ENCODE measurements at places on chromosomes 4 and X.

GRCh38 chr4:108483079-108483478, 137.3 kb upstream of the RPL34 start:
- no peak for DNase-seq

- DNase-seq: no peak
These were observed 614.4 kb upstream of the NR3C2 start for GRCh38 chr4:149056615-149057014.

GRCh38 chrX:2934715-2935710, 5.9 kb upstream of the ARSD start:
- no peak for DNase-seq

- no peak for DNase-seq
These were observed 16.0 kb upstream of the GRPEL1 start for GRCh38 chr4:7083597-7084563.

DNA sequence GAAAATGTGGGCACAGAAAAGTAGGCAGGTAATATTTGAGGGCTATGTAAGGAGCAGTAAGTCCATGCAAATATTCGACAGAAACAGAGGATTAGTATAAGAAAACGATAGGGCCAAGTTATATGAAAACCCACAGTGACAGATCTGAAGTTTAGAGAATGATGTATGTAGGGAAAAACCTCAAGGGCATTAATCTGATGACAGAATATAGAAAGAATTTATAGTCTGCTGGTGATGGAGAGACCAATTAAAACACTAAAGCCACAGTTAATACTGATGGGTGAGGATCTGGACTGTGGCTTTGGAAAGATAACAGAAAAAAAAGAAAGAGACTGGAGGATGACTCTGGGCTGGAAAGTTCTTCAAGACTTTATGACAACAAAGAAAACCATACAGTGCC, 169.7 kb downstream of the PALLD start:
- no peak for DNase-seq

DNA sequence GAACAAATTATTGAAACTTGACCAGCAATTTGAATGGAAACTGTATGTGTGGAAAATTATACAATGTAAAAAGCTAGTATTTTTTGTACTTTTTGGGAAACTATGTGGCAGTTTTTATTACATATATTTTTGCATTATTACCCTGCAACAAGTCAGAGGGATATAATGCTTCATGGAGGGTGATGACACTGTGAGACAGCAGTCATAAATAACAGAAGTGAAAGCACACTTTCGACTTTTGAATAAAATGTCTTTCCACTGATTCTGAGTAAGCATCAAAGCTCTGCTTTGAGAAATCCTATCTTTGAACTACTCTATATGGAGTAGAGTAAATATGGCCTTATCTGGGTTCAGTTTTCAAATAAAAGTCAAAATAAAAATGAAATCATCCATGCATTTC, 122.6 kb upstream of the PABPC4L start:
- no peak for DNase-seq

DNA sequence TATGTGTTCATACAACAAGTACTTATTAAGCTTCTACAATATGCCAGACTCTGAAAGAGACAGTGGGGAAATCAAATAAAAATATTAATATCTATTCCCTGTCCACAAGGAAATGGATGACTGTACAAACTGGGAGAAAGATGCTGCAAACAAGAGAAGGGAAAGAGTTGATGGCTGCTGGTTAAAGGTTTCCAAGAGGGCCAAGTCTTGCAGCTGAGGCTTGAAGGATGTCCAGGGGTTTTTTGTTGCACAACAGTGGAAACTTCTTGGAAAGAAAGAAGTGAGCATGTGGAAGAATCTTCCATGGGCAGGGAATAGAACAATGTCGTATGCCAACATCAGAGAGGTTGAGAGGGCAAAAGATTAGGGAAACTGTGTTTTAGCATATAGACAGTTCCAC, 95.8 kb downstream of the MID1 start:
- DNase-seq: no peak

DNA sequence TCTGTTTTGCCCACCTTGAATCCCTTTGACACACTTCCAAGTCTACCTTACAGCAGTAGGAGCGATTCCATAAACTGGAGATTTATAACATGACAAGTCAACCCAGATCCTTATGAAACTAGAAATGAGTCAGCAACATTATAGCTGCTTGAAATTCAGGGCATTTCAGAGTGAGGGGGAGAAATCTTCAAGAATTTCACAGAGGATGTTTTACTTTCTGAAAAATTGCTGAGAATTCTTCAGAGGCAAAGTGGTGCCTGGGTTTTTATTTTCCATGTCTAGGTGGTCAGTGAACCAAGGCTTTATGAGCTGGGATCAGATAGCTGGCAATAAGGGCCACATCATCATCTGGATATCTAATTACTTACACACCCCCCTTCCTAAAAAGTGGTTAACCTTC, 119.8 kb downstream of the PPARGC1A start:
- DNase-seq: no peak

DNA sequence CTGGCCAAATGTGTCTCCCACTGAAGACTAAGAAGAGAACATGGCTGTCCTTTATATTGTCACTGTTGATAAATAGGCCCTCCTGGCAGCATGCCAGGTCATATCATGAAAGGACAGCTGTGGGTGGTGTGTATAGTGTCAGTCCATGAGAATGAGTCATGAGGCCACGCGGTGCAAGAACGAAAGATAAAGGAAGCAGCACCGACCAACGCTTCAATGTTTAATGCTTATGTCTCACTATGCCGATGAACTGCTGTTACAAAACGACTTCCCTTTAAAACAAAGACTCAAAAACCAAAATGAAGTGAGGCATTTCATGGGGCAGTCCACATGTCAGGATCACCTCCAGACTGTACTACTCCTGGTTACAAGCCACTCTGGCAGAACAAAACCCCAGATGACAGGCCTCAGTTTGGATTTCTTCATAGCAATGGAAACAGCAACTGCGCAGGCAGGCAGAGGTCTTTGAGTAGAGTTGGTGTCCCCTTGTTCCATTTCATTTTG, 5.2 kb upstream of the TCEANC start:
- DNase-seq: no peak

GRCh38 chr4:109389369-109390114, 44.1 kb upstream of the SEC24B start:
- no peak for DNase-seq

GRCh38 chr4:162485486-162485885, 321.7 kb upstream of the FSTL5 start:
- no peak for DNase-seq

DNA sequence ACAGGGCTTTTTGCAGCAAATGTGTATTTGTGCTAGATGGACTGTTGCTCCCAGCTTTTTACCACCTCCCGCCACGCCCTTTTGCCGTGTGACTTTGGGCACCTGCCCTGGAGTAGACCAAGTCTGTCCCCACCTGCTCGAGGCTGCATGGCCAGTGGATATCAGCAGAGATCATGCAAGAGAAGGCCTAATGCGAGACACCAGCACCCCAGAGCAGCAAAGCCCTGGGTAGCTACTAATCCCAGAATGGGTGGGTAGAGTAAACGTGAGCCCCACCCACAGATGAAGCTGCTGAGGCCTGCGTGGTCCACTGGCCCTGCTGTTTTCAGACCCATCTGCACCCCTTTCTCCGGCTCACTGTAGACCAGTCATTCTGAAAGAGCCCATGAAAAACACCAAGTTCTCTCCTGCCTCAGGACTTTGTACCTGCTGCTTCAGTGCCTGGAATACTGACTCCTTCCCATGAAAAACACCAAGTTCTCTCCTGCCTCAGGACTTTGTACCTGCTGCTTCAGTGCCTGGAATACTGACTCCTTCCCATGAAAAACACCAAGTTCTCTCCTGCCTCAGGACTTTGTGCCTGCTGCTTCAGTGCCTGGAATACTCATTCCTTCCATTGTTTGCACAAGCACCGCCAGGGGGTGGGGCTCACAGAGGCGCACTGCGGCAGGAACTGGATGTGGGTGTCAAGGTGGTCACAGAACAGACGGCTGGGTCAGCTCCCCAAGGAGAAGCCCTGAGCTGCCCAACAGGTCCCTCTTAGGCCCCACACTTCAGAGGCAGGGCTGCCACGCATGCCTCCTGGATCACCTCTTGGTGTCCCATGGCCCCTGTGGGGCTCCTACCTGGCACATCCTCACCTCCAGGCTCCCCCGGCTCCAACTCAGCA, 5.1 kb upstream of the TNIP2 start:
- DNase-seq: no peak

DNA sequence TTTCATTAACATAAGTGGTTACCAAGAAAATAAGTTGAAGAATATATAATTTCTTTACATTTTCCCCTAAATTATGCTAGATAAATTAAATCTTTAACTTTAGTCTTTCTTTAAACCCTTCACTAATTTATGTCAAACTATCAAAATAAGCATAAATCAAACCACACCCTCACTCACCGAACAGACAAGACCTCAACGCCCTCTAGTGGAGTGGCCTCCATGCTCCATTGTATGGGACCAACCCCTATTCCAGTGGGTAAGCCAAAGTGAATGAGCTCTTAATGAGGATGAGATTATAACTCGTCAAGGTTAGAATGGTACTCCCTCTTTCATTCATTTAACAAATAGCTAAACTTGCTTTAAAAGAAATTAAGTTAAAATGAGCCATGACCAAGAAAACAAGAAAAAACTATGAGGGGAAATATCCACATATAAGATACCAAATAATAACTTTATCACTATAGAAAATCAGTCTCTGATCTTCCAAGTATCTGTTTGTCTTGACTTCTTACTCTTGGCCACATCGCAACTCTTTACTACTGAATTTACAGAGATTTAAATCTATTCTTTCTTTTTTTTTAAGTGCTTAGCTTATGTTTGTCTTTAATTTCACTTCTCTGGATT, 15.6 kb upstream of the BBS12 start:
- peak; percentile 11 for DNase-seq

- no peak for DNase-seq
These were observed 6.4 kb downstream of the BMX start for GRCh38 chrX:15507005-15507404.

DNA sequence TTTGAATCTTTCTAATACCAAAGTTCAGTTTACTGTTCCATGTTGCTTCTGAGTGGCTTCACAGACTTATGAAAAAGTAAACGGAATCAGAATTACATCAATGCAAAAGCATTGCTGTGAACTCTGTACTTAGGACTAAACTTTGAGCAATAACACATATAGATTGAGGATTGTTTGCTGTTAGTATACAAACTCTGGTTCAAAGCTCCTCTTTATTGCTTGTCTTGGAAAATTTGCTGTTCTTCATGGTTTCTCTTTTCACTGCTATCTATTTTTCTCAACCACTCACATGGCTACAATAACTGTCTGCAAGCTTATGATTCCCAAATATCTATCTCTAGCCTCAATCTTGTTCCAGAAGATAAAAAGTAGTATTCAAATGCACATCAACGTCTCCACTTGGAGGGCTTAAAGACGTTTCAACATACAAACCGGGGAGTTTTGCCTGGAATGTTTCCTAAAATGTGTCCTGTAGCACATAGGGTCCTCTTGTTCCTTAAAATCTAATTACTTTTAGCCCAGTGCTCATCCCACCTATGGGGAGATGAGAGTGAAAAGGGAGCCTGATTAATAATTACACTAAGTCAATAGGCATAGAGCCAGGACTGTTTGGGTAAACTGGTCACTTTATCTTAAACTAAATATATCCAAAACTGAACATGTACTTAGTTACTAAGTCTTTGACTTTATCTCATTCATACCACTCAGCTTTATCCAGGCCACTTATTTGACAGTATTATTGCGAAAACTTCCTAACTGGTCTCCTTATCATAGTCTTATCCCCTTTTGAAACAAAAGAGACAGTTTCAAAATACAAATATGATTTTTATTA, 3.6 kb upstream of the AFP start:
- no peak for DNase-seq

- DNase-seq: no peak
These were observed 11.4 kb downstream of the INTS6L start for GRCh38 chrX:135531813-135532212.

- no peak for DNase-seq
These were observed 143.0 kb downstream of the STIM2 start for GRCh38 chr4:27003642-27004113.

DNA sequence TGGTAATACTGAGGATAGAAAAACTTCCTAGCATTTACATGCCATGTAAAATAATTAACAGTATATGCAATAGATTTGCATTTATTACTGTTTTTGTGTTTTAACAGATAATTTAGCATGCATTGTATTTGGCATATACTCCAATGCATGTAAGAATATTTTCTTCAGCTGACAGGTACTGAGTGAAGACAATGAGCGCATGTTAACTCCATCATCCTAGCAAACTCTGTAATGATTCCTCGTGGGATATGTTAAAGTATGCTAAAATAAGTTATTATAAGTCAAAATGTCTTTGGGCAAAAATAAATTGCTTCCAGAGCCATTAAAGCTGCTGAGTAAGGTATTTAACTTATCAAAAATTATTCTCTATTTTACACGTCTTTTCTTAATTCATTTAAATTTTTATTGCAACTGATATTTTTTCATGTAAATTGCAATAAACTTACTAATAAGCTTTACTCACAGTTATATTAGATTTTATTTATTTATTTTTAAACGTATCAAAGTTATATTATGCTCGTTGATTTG, 616.4 kb upstream of the NDST4 start:
- DNase-seq: no peak

- DNase-seq: no peak
These were observed 529.6 kb downstream of the ZNF674 start for GRCh38 chrX:46015653-46016052.

DNA sequence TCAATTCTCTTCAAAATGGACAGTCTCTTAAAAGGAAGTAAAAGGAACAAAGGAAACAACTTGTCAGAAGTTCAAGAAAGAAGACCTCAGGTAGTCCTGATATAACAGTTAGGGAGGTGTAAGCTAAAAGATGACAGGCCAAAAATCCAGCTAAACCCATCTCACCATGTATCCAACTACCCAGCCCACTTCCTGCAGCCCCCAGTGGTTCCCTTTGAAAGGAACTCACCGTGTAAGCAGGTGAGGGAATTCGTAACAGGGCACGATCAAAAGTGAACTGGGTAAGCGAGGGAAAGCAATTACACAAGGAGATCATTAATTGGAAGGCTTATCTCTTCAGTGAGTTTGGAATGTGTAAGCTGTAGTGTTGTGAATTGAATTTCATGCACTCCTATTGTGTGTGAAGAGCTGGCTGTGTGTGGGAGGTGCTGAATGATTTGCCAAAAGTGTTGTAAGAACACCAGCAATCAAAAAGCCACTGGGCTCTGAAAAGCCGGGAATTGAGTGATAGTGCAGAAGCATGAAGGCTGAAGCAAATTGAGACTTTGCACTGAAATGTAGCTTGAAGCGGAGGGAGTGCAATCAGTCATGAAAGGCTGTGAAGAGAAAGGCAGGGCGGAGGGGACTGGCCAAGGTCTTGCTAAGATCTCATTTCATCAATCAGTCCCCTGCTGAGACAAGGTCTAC, 914.2 kb upstream of the LCORL start:
- no peak for DNase-seq

- no peak for DNase-seq
These were observed 28.4 kb upstream of the TADA2B start for GRCh38 chr4:7014815-7015214.

DNA sequence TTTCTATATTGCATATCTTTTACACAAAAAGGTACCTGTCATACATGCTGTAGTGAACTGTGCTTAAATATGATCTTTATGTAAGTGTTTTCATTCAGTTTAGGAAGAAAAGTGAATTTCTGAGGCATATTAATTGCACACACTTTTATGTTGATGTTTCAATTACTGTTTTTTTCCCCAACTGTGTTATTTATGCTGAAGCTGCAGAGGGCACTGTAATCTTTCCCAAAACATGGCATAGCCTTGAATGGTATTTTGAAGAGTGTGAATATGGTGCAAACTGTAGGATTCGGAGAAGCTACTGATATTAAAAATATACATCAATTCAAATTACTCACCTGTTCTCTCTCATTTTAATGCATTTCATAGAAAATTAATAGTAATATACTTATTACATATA, 6.0 kb upstream of the CENPE start:
- no peak for DNase-seq

- DNase-seq: no peak
These were observed 136.3 kb downstream of the FAAH2 start for GRCh38 chrX:57422790-57423189.
